ENCODE measurements at places on chromosomes 12 and 14.
A peak's percentile ranks its signal among the peaks of the same experiment; 100 is the strongest.

DNA sequence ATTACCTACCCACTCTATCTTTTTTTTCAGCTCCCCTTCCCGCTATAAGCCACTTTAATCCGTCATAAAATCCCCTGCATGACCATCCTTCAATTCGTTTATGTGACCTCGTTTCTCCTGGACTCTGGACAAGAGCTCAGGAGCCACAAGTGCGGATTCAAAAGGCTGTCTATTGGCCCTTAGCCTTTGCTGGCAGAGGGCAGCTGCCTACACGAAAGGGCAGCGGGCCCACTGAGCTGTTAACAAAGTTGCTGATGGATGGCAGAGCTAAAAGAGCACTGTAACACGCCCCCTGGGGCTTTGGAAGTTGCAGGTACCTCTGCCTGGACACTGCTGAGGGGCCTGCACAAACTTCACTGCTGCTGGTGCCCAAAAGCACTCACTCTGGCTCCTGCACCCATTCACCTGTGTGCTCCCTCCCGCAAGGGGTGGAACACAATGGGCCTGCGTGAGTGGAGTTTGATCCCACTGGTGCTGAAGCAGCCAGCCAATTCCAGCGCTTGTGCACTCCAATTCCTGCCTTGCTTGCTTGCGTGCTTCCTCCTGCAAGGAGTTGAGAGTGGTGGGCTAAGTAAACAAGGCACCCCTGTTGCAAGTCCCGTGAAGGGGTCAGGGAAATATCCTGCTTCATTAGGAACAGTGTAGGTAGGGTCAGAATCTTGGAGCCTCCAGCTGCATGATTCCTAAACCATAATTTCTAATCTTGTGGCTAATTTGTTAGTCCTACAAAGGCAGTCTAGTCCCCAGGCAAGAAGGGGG is 10.6 kb upstream of the DRAM1 start:
- no peak for DNase-seq

GRCh38 chr14:39593377-39593776 is 161.1 kb upstream of the FBXO33 start:
- DNase-seq: no peak

DNA sequence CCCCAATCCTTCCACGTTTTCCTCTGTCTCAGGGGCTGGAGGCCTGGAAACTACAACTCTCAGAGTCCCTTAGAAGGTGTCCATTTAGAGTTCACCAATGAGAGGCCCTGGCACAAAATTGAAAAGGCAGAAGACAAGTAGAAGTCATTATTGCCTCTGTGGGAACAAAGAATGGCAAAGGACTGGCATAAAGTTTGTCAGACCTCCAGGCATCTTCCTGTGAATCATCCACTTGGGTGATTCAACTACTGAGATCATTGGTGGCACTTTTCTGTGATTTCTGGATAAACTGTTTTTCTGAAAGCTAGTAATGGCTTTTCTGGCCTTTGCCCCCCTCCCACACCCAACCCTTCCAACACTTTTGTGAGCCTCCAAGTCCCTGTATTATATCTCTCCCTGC is 42.6 kb upstream of the C12orf42 start:
- no peak for DNase-seq

- peak; percentile 50 for DNase-seq
These were observed 125.7 kb upstream of the DDHD1 start for GRCh38 chr14:53278602-53279506.

GRCh38 chr12:120252071-120252906 is 13.2 kb downstream of the PXN start:
- no peak for DNase-seq

DNA sequence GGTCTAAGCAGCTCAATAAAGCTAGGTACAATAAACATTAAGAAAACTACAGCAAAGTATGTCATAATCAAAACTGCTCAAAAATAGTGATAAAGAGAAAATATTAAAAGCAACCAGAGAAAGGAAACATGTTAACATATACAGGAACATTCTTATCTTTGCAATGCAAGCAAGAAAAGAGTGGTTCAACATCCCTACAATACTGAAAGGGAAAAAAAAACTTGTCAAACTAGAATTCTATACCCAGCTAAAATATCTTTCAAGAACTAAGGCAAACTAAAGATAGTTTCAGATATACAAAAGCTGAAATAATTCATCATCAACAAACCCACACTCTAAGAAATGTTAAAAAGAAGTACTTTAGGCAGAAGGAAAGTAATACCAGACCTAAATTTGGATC is 134.2 kb downstream of the DPF3 start:
- DNase-seq: no peak

DNA sequence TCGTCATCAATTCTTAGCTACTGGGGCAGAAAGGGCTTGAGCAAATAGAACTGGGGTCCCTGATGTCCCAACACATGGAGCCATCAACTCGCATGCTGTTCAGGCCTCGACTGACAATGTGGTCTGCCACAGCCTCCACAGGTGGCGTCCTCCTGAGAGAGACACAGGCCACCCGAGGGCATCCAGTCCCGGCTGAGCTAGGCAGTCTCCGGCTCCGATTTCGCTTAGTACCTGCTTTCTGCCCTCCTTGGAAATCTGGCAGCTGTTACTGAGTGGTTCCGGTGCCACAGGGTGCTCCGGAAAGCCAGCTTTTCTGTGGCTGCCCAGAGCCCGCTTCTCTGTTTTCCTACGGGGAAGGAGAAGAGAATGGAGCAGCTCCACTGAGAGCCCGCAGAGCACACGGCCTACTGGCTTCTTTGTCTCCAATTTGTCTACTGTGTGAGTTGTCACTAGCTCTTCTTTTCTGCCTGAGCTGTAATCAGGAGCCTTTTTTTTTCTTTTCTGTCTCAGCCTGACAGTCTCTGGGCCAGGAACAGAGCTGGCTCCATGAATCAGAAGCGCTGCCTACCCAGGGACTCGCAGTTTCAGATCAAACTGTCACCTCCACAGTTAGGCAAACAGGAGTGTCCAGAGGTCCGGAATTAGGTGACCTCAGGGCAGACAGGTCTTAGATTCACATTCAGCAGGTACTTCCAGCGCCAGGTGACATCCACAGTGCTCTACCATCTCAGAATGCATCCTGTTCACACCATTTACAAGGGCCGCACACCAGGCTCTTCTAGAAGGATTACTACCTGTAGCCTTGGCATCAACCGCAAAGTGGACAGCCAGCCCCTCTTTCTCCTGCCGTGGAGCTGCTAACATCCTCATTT is 73.3 kb downstream of the MOK start:
- DNase-seq: no peak

GRCh38 chr12:17593715-17594406 is 496.1 kb downstream of the RERGL start:
- DNase-seq: no peak

DNA sequence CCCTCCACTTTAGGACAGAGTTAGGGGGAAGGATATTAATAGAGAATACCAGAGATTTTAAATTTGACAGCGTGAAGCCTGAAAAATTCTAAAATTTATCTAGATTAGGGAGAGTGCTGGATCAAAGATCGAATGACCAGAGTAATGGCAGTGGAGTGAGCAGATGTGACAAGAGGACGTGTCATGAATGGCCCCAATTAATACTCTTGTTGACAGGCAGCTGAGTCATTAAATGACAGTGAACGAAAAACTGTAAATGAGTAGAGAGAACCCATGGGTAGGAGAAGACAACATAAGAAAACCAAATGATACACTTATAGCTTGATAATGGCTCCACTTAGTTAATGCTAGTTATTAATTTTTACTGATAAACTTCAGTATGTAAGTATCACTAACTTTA is 73.9 kb upstream of the PLEKHA5 start:
- no peak for DNase-seq

GRCh38 chr14:102252834-102253801 is 51.8 kb downstream of the MOK start:
- no peak for DNase-seq

- no peak for DNase-seq
These were observed 458.8 kb downstream of the TMEM117 start for GRCh38 chr12:44294649-44295048.

DNA sequence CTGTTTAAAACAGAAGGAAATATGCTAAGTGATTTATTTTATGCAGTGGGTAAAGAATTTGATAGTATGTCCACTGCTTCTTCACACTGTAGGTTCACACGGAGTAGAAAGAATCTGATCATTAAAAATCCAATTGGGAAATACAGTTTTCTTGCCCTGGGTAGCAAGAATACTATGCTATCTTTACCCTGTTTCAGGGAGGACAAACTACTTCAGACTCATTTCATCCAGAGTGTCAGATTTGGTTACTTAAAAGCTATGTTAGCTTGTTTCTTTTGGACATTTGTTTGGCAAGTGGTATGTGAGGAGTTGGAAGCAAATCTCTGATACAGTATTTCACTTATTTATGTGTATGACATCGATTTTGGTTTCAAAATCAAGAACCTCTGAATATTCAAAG is 4.3 kb downstream of the FRS2 start:
- no peak for DNase-seq

DNA sequence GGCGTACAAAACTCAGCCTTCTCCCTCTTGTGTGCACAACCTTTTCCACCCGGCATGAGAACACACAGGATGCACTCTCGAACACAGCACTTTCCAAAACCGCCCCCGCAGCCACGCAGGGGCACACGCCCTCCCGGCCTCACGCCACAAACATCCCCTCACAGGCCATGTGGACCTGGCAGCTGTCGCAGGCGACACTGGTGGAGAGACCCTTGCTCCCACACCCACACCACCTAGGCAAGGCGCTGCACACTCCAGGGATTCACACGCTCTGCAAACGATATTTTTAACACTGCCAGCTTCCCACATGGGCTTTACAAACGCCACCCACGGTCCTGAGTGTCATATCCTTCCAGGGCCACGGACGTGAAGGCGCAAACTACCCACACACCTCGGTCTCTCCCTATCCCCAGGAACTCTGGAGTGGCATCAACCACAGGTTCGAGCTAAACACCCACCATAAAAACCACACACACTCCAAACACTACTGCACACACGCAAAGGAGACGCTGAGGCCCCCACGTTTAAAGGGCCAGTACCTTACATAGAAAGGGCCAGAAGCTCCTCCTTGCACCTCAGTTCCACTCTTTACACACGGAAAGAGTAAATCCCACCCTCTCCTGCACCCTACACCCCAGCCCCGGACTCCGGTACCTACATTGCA is 12.4 kb upstream of the ITGB7 start:
- DNase-seq: no peak

- DNase-seq: no peak
These were observed 67.1 kb upstream of the HIF1A start for GRCh38 chr14:61628016-61628725.

- no peak for DNase-seq
These were observed 335.1 kb downstream of the GPHN start for GRCh38 chr14:66842911-66843512.

DNA sequence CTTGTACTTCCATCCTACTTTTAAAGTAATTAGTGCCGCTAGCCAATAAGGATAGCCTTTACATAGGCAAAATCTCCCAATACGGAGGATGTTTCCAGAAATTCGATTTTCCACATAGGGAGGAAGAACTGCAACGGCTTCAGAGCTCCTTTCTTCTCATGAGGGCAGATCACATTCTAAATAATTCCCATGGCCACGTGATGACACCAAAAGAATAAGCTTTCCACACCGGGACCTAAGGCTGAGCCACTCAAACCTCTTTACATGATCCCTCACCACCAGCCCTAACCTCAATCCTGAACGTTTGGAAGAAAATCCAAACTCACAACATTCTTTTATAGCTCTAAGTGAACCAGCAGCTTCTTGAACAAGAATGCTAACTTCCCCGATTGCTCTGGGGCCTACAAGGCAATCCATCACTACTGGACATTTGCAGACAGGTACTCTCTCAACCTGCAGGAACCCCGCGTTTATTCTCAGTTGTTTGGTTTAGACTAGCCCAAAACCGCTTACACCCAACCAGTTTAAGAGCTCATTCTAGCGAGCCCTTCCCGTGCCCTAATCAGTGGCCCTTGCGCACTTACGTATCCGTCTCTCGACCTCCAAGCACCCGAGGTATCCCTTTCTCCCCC is 884 bp downstream of the CAPRIN2 start:
- no peak for DNase-seq

DNA sequence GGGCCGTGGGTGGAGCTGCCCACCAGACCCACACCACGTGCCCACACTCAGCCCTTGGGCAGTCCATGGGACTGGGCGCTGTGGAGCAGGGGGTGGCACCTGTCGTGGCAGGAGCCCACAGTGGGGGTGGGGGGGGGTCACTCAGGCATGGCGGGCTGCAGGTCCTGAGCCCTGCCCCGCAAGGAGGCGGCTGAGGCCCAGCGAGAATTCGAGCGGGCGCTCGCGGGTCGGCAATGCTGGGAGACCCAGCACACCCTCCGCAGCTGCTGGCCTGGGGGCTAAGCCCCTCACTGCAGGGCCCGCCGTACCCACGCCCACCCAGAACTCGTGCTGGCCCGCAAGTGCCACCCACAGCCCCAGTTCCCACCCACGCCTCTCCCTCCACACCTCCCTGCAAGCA is 132.6 kb upstream of the GARIN2 start:
- DNase-seq: no peak

GRCh38 chr12:89217472-89217871 is 134.8 kb downstream of the DUSP6 start:
- DNase-seq: no peak

- no peak for DNase-seq
These were observed 77.4 kb downstream of the RIN3 start for GRCh38 chr14:92590941-92591340.

GRCh38 chr12:121114019-121114639 is 18.5 kb upstream of the P2RX7 start:
- DNase-seq: no peak

GRCh38 chr14:75214558-75214957 is 38.1 kb upstream of the TMED10 start:
- DNase-seq: no peak

DNA sequence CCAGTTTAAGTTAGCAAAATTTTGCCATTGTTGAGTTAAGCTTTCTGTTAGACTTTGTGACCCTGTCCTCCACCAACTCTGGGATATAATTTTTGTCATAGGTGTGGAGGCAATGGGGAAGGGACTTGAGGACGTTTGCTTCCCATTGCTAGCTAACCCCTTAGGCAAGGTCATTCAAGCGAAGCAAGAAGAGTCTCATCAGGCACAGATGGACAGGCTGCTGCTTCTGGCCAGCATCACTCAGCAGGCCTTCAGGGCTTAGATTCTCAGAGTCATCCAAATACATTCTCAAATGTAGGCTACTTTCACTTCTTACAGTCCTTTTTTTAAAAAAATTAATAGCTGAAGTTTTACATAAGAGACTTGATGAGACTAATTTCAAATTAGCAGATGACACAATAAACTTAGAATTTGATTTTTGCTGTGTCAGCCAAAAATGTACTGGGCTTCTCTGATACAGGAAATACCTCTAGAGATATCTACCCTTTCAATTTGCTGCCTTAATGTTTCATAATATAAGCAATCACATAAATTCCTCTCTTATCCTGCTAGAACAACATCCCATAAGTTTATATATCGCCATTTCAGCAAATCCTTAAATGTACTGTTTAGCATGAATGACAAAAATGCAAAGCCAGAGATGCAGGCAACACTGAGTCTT is 875.2 kb downstream of the FLRT2 start:
- no peak for DNase-seq

Data from HFF-Myc (cell line).